CD4-positive, CD25-positive, alpha-beta regulatory T cell (primary cell): ENCODE measurements at places on chromosomes 5 and 9.

- DNase-seq = no peak
These were observed 83.0 kb upstream of the PRLR start for GRCh38 chr5:35313291-35313690.

- no peak for DNase-seq
These were observed 300.4 kb downstream of the IRX2 start for GRCh38 chr5:2451100-2451499.

DNA sequence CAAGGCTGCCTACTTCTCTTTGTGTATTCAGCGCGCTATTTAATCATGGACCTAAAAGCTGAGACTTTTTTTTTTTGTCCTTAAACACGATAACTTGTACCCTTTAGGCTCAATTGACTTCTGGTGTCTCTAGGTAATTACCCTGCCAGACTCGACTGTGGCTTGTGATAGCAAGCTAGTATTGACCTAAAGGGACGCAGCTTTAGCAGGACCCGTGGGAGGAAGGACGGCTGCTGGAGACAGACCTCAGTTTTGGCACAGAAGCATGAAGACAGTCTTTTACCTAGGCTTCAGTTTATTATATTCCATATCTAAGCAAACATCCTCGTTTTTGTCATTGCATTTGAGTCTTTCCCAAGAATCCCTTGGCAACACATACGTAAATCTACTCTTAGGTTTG, 115.3 kb downstream of the SMC2 start:
- DNase-seq = no peak

- no peak for DNase-seq
These were observed 111.8 kb downstream of the WDR70 start for GRCh38 chr5:37490931-37491330.

GRCh38 chr5:78760366-78760765, 111.8 kb upstream of the LHFPL2 start:
- DNase-seq = no peak

DNA sequence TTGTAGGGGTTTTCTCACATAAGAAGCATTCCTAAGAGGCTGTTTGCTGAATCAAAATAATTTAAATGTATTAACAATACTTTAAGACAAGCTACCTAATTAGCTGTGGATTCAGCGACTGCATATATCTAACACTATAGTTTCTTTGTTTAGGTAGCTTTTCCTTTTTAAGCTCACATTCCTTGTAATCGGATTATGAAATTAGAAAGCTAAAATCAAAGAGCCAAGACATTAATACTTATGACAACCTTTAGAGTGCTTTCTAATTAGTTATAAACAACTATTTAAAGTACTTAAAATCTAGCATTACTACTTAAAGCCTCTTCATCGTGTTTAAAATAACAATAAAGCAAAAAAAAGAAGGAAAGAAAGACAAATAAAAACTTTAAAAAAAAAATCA, 137.3 kb upstream of the RETREG1 start:
- DNase-seq = no peak

DNA sequence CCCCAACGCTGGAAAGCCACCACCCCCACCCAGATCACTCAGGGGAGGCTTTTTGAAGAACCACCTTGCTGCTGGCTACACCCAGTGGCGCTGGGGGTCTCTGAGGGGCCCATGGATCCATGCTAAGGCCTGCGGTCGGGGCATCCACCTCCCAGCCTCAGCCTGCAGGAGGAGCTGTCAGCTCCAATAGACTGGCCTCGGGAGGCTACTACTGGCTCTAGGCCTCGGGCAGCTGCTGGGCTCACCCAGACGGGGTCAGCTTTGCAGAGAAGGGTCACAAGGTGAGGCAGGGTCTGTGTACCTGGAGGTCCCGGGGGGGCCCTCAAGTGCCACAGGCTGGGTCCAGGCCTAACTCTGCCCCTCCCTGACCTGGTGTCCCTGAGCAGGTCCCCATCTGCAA, 193.7 kb downstream of the OLFM1 start:
- no peak for DNase-seq

DNA sequence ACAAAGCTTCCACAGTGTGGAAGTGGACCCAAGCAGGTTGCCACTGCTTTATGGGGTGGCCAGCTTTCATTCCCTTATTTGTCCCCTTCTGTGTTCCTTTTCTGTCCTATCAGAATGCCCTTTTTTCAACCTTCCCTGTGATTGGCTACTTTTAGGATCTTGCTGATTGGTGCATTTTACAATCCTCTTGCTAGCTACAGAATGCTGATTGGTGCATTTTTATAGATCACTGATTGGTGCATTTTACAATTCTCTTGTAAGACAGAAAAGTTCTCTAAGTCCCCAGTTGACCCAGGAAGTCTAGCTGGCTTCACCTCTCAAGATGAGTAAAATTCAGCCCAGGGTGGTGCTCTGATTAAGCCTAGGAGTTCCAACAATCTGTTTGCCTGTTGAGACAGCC, 157.2 kb upstream of the ERCC6L2 start:
- no peak for DNase-seq

DNA sequence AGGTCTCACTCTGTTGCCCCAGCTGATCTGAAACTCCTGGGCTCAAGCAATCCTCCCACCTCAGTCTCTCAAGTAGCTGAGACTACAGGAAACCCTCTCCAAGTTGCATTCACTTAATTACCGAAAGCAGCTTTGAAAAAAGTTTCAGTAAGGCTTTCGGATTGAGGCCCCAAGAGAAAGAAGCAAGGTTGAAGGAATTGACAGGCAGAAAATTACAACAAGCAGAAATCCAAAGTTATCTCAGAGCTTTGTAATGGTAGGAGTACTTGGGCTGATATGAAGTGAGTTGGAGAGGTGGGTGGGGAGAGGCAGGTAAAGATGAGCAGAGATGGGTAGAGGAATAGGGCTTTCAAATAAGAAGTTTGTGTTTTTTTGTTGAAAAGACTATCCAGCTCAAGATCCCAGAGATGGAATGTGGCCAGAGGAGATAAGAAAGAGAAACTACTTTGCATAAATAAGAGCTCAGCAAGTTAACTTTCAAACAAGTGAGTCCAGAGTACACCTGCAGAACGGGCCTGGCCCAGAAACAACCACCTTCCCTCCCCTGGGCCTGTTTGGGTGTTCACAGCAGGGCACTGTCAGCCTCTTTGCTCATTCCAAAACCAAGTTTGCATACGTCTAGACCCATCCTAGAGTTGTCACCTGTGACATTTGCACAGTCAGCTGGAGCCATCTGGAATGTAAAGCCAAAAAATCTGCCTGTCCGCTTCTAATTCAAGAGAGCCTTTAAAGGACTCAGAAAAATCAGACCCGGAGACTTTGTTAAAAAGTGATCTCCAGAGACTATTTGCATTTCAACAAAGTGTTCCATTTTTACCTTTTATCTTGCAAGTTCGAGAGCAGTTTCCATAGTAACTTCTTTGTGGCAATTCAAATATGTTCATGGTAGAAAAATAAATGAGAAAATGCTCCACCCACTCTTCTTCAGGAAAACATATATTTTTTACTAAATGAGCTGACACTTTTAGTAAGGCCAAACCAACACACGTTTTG, 2.2 kb upstream of the CLINT1 start:
- no peak for DNase-seq

- no peak for DNase-seq
These were observed 19.0 kb downstream of the ABL1 start for GRCh38 chr9:130854092-130854491.

- DNase-seq = peak; percentile 66
These were observed 40.5 kb downstream of the FYB1 start for GRCh38 chr5:39178861-39179260.

GRCh38 chr5:35853631-35854030, 3.1 kb upstream of the IL7R start:
- peak; percentile 82 for DNase-seq

GRCh38 chr5:52844885-52845284, 57.2 kb downstream of the ITGA1 start:
- DNase-seq = no peak

- DNase-seq = no peak
These were observed 566.9 kb downstream of the PDE4D start for GRCh38 chr5:59326596-59326995.

GRCh38 chr9:129351642-129352145, 173.6 kb upstream of the IER5L start:
- DNase-seq = no peak

DNA sequence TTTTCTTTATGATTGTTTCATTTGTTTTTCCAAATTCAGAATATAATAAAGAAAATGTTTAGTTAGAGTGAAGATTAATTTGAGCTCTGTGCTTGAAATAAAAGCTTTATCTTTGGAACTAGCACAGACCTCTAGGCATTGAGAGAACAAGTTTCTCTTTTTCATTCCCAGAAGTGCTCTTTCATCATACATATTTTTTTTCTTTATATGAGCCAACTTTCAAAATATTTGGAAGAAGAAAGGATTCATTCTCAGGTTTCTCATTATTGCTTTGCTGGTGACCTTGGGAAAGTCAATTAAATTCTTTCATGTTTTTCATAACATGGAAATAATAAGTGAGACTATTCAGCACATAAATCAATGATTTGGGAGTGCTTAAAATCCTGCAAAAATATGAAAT, 16.8 kb downstream of the CTXN3 start:
- DNase-seq = no peak
